Kidney (tissue), 22 donors: ENCODE measurements at places on chromosomes 11 and 22. TPM values are rescaled to one million over a fixed set of nuclear protein-coding genes. Genes with fewer than 3 reads are reported as not detected.

Gene SLC25A18
- total RNA-seq = 0.41 TPM

Gene OR10A2
- not detected for total RNA-seq

Gene P2RX6
- 1.0 TPM for total RNA-seq

Gene AGBL2
- 5.6 TPM for total RNA-seq

Gene FAM180B
- total RNA-seq = not detected

Gene ELFN2
- 4.6 TPM for total RNA-seq
